ENCODE measurements at places on chromosomes 11 and 22.
A peak's percentile ranks its signal among the peaks of the same experiment; 100 is the strongest.

DNA sequence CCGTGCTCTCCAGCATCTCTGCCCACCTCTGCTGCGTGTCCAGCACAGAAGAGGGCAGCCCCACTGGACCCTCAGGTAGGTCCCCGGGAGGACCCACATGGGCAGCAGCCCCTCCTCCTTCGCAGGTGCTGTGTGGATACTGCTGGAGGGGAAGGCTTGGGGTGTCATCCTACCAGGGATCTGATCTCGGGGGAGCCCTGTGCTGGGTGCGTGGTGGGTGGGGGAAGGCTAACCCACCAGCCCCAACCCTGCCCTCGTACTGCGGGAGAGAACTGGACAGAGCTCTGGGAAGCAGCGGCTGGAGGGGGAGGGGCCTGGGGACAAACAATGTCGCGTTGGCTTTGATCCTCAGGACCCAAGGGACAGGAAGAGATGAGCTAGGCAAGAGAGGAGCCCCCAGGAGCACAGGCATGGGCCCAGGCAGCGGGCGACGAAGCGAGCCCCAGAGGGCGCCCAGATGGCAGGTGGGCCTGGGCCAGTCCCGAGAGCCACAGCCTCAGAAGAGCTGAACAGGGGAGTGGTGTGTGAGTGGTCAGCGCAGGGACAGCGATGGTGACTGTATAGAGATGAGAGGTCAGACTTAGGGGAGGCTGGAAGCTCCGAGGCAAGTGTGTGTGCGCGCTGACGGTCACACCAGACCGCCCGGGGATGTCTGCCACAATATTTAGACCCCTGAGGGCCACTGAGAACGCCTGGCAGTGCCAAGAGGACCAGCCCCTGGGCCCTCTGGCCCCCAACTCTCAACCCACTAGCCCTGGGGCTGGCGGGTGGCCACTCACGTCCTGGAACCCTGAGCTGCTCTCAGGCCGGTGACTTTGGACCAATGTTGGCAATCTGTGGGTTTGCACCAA, 1.4 kb upstream of the PIM3 start:
- peak; percentile 15 for DNase-seq

DNA sequence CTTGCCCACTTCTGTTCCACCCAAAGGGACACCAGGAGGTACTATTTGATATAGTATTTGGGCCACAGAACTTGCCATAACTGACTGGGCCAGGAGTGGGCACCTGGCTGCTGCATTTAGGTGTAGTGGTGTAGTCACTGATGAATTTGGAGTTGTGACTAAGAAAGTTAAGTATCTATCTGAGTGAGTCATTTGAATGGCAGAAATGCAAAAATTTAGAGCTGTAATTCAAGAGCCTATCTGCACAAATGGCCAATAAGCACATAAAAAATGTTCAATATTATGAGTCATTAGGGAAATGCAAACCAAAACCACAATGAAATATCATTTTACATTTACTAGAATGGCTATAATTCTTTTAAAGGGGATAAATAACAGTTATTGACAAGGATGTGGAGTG, 14.7 kb downstream of the GLYATL2 start:
- no peak for DNase-seq

DNA sequence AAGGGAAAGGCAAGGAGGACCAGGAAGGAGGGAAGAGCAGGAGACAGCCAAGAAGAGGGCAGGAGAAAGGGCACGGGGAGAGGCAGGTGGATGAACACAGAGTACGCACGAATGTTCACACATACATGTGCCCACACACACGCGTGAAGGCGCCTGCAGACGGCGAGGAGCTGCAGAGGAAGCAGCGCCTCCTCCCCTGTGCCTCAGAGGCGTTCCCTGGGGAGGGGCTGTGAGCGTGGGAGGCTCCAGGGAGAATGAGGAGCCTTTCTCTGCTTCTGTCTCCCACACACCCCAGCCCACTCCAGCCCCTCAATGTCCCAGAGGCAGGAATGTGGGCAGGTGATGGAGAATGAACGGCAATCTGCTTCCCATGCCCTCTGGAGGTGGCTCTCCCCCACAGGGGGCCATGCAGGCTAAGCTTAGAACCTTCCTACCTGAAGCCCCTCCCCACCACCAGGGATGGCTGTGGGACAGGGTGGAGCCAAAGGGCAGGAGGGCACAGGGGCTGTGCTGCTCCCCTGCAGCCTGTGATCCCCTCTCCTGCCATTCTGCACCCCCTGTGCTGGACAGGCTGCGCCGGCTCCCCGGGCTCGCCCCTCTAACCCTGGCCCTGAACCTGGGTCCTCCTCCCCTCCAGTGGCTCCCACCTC, 25.3 kb downstream of the PPM1F start:
- DNase-seq = peak; percentile 74

DNA sequence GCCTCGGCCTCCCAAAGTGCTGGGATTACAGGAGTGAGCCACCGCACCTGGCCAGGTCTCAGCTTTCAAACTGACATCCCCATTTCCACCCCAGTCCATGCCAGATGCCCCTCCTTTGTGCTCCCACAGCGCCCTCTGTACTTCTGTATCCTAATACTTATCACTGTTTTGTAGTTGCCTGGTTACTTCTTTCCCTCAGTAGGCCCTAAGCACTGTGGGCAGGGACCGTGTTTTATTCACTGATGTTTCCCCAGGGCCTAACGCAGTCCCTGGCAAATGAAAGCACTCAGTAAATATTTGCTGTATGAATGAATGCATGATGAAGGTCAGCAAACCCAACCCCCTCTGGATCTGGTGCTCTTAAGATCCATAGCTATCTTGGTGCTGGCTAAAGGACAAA, 2.2 kb upstream of the TRIM3 start:
- peak; percentile 24 for DNase-seq

DNA sequence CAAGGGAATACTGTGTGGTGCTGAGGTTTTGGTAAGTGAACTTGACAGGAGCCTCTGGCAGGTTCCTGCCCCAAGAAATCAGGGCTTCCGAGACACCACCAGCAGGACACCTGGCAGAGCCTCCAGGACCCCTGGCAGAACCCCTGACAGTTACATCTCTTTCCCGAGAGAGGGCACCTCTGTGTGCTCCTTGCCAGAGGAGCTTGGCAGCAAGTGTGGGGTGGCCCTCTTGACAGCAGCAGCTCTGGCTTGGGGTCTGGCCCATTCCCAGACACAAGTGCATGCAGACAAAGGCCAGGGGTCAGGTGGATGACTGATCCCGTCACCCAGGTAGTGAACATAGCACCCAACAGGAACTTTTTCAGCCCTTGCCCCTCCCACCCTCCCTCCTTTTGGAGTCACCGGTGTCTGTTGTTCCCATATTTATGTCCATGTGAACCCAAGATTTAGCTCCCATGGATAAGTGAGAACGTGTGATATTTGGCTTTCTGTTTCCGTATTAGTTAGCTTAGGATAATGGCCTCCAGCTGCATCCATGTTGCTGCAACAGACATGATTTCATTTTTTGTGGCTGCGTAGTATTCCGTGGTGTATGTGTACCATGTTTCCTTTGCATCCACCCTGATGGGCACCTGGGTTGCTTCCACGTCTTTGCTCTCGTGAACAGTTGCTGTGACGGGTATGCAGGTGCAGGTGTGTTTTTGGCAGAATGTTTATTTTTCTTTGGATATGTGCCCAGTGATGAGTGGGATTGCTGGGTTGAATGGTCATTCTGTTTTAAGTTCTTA, 21.2 kb upstream of the OSBPL5 start:
- DNase-seq = no peak

- no peak for DNase-seq
Observed at GRCh38 chr11:55669376-55669775, 7.4 kb downstream of the OR4C6 start.

Data from K562 (cell line).